ENCODE measurements at places on chromosomes 16 and 17.

GRCh38 chr17:79979816-79980215, 55.9 kb downstream of the TBC1D16 start:
- no peak for DNase-seq

DNA sequence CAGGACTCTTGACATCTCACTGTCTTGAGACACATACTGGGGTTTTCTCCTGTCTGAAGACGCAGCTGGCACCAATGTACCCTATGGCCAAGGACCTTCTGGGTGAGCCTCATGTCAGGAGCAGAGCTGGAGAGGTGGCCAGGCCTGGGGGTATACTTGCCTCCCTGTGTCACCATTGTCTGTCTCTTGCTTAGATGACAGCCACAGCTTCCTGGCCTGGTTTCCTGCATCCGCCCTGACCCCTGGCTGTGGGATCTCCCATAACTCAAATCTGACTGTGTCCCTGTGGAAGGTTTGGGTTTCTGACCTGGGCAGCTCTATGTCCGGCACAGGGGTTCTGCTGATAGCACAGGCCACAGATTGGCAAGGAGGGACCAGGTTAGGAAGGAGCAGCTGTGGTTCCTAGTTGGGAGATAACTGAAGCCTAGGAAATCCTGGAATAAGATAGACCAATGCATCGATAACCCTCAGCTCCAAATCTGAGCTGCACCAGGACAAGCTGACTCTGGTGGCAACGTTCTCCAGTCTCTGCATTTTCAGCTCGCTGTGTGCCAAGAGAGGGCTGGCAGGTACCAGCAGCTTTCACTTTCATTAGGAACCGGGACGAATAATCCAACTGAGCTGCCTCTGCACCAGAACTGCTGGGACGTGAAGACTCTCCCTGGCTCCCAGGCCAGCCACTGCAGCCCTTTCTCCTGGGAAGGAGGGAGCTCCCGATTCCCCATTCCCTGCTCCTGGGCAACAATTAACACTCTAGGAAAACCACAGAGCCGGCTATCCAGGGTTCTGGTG, 5.0 kb downstream of the DEXI start:
- DNase-seq, result no peak

DNA sequence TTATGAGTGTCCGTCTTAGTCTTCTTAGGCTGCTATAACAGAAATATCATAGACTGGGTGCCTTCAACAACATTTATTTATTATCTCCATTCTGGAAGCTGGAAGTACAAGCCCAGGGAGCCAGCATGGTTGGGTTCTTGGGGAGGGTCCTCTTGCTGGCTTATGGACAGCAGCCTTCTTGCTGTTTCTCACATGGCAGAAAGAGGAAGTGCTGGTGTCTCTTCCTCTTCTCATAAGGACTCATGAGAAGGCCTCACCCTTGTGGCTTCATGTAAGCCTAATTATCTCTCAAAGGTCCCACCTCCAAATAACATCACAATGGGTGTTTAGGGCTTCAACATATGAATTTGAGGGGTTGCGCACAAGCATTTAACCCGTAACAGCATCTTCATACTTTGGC, 207.0 kb upstream of the COX10 start:
- no peak for DNase-seq

DNA sequence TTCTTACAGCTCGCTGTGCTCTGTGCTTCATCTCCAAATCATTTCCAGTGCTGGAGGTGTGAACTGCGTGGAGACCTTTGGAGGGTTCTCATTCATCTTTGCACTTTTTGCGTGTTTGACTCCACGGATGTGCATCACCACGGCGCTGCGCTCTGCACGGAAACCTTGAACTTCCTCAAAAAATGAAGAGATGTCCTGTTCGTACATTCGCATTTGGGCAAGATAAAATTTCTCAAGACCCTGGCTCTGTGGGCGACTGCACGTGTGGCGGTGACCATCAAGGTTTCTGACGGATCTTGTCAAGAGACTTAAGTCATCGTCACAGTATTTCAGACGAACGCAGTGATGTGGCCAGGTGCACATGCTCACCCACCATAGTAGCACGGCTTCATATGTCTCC, 10.3 kb upstream of the PVALEF start:
- DNase-seq, result no peak

DNA sequence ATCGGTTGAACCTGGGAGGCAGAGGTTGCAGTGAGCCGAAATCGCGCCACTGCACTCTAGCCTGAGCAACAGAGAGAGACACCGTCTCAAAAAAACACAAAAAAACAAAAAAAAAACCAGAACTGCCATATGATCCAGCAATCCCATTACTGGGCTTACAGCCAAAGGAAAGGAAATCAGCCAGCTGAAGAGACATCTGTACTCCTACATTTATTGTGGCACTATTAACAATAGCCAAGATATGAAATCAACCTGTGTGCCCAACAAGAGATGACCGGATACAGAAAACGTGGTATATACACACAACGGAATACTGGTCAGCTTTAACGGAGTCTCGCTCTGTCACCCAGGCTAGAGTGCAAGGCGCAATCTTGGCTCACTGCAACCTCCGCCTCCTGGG, 14.6 kb downstream of the FANCA start:
- no peak for DNase-seq

Data from T-cell (primary cell).